ENCODE measurements at places on chromosomes 12 and 14.

GRCh38 chr14:105026802-105027563 lies 6.1 kb upstream of the CDCA4 start:
- peak; percentile 12 for DNase-seq

GRCh38 chr12:26823390-26823789 lies 9.6 kb downstream of the ITPR2 start:
- no peak for DNase-seq

DNA sequence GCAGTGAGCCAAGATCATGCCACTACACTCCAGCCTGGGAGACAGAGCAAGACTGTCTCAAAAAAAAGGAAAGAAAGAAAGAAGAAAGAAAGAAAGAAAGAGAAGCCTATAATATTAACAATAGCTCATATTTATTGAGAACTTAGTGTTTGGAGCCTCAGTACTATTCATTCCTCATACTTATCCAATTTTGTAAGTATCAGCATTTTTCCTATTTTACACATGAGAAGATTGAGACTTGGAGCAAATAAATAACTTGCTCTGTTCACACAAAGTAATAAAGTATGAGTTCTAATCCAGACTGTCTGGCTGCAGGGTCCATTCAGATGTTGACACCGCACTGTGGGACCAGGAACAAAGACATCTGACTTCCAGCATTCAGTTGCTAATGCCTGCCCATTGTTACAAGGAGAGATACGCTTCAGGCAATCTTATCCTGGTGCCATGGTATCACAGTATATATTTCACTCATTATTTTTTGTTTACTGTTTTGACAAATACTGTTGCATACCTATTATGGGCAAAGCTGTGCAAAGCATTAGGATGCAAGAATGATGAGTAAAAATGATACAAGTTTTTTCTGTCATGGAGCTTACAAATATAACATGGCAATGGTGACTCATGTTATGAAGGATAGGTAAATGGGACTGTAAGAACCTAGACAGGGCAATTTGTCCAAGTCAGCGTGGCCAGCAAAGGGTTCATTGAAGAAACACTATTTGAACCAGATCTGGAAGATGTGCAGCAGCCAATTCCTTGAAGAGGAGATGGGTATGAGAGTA lies 21.4 kb upstream of the TMTC2 start:
- no peak for DNase-seq

- peak; percentile 66 for DNase-seq
These were observed 21.3 kb upstream of the COX6A1 start for GRCh38 chr12:120416490-120417216.

DNA sequence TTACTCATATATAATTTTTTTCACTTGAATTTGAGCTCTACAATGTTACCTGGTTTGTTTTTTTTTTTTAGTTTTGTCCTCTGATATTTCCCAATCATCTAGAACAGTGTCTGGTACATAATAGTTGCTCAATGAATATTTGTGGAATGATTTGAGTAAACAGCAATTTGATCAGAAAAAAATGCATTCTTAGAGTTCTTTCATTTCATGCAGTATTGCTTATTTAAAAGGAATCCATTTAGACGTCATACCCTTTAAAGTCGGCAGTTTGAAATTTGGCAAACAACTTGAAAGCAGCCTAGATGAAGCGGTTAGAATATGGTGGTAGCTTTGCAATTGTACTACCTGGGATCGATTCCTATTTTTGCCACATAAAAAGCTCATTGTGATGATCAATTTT lies 140.0 kb downstream of the PDE3A start:
- no peak for DNase-seq

DNA sequence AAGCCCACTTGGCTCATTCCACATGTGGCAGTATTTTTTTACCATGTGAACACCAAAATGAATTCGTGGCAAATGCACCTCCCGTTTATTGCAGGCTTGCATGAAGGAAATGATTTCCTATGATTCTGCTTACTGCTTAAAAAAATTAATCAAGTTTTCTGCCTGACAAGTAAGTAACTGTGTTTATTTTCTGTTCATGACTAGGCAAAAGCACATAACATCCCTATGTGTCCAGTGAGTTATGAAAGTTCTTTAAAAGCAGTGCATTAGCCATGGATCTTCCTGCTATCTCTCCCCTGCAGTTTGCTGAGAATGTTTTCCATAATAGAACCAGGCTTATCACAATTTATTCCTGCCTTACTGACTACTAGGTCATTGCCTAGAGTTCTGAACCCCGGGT lies 20.4 kb downstream of the GPR65 start:
- no peak for DNase-seq

DNA sequence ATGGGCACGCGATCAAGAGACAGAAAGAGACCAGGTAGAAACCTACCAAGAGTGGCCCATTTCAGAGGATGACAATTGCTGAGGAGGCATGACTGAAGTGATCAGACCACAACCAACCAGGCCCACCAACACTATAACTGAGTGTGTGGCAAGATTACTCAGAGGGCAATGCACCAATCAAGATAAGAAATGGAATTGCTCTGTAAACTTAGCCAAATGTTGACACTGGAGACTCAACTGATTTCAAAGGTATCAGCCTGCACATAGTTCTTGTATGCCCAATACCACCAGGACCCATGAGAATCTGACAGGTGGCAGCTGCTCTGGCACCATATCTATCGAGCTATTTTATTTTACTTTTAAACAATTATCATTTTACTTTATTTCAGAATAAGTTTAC lies 128.9 kb downstream of the FOXN3 start:
- no peak for DNase-seq

DNA sequence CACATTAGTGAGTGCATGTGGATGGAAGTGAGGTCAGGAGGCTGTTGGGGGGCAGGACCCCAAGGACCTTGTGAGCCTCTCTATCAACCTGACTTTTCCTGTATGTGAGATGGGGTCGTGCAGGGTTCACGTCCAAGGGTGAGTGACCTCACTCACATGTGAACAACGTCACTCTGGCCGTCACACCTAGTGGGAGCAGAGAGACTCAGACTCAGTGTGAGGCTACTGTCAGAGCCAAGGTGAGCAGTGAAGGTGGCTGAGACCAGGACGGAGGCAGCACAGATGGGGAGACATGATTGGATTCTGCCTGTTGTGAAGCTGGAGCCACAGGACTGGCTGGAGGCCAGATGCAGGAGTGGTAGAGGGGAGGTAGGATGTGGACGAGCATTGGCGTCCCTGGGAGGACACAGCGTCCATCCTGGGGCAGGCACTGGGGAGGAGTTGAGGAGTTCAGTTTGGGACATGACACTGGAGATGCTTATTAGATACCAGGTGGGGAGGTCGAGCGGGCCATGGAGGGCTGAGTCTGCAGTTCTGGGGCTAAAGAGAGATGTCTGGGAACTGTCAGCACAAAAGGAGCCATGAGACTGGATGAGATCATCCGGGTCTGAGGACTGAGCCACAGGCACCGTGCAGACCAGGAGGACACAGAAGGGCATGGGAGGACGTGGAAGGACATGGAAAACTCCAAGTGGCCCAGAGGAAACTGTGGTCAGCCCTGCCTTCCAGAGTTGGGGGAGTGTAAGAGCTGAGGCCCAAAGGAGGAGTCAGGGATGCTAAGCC lies 92.8 kb downstream of the LGMN start:
- no peak for DNase-seq
